ENCODE measurements at places on chromosomes 7 and 10. TPM values are rescaled to one million over a fixed set of nuclear protein-coding genes. Genes with fewer than 3 reads are reported as not detected.
A peak's percentile ranks its signal among the peaks of the same experiment; 100 is the strongest.

- no peak for DNase-seq
Measured at GRCh38 chr7:152912511-152912910, 153.0 kb downstream of the ACTR3B start.

- DNase-seq = no peak
Measured at GRCh38 chr7:105806592-105807447, 69.6 kb downstream of the ATXN7L1 start.

The SYCE1 gene
- total RNA-seq = 1.8 TPM

DNA sequence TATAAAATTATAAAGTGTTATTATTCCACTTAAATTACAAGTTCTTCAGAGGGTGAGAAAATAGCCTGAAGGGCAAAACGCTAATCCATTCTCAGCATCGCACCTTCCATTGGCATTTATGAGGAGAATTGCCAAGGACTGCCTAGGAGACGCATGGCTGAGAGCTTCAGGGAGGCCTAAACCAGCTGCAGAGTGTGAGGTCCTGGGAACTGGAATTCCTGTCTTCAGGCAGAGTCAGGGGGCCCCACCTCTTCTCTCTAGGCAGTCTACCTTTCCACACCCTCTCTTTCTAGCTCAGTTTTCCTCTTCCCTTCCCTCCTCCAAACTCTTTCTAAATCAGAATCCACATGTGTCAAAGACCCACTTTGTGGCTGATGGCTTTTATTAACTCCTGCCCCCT, 35.3 kb downstream of the LRRC72 start:
- no peak for DNase-seq

The SMARCD3 gene
- total RNA-seq = 51.1 TPM

The MSMB gene
- not detected for total RNA-seq

DNA sequence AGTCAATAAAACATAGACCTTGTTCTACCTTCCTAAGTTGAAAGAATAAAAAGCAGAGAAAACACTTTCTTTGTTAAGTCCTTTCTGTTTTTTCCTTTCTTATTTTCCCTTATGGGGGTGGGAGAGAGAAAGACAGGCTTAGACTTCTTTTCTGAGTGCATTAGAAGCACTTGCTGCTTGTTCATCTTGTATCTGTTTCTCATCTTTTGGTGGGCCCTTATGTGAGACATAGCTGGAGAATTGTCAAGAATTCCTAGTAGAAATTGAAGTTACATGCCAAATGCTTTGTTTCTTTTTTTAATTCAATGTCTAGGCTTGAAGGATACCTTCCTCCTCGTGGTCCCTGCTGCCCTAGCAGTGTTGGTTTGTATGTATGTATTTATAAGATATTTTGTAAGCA, 6.7 kb downstream of the EIF4EBP2 start:
- no peak for DNase-seq

The C10orf62 gene
- 1.2 TPM for total RNA-seq

- DNase-seq = no peak
Measured at GRCh38 chr7:134686786-134687185, 40.1 kb downstream of the BPGM start.

DNA sequence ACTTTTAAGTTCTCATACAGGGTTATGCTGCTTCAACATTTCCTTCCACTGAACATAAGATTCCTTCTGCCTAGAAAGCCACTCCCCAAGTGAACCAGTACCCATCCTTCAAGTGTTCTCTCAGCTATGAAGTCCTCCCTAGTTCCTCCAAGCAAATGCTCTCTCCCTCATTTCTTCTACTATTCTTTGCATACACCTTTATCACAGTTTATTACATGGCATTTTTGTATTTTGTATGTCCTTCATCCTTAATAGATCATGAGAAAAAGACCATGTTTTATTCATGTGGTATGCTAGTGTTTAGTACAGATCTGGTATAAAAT, 1.9 kb downstream of the SYPL1 start:
- DNase-seq = no peak

DNA sequence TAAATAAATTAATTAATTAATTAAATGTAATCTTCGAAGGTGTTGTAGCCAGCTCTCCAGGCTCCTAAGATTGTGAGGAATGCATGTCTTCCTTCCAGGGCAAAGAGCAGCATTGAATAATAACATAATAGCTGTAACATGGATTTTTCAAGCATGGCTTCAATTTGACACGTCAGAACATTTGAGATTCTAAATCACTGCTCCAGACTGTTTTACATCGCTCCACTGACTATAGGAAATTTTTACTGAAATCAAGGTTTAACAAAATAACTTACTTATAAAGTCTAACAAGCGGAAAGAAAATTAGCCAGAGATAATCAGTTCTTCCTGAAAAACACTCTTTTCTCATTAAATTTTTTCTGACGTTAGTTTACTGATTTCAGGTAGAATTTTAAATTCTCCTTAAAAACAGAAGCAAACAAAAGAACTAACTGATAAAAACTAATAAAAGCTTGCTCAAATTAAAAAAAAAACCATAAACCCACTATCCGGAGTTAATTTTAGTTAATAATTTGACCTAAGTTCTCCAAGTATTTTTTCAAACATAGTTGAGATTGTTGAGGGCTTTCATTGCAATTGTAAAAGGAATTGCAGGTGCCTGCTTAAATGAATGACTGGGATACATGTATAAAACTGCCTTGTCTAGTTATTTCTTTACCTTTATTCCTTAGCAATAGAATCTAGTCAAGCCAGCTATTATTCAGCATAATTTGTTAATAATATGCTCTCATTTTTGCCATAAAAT, 51.2 kb upstream of the SGCE start:
- no peak for DNase-seq

The CHCHD3 gene
- 36.1 TPM for total RNA-seq

GRCh38 chr7:25753837-25754236, 398.2 kb upstream of the NFE2L3 start:
- DNase-seq = no peak

The CALD1 gene
- 1,038 TPM for total RNA-seq

DNA sequence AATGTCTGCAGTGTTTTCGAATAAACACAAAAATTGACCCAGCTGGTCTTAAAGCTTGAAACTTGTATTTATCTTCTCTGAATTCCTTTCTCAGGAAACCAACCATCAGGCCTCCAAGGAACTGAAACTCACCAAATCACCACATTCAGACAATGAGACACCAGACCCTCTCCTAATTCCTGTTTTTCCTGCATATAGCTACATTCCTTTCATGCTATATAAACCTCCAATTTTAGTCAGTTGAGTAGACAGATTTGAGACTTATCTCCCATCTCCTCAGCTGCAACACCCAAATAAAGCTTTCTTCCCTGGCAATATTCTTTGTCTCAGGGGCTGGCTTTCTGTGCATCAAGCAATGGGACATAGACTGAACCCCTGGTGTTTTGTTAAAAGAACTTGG, 317.0 kb downstream of the CACNA2D1 start:
- DNase-seq = no peak

- DNase-seq = no peak
Measured at GRCh38 chr7:130982160-130982638, 248.2 kb upstream of the KLF14 start.

DNA sequence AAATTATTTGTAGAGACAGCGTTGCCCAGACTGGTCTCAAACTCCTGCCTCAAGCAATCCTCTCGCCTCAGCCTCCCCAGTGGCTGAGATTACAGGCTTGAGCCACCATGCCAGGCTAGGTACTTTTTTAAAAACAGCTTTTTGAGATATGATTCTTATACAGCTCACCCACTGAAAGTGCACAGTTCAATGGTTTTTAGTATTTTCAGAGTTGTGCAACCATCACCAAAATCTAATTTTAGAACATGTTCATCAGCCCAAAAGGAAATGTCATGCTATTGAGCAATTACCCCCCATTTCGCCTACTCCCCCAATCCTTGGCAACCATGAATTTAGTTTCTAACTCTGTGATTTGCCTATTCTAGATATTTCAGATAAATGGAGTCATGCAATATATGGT, 73.7 kb downstream of the EVX1 start:
- DNase-seq = no peak

The AGR3 gene
- total RNA-seq = 22.2 TPM

- peak; percentile 90 for DNase-seq
Measured at GRCh38 chr7:604001-604883, 84.6 kb upstream of the PDGFA start.

DNA sequence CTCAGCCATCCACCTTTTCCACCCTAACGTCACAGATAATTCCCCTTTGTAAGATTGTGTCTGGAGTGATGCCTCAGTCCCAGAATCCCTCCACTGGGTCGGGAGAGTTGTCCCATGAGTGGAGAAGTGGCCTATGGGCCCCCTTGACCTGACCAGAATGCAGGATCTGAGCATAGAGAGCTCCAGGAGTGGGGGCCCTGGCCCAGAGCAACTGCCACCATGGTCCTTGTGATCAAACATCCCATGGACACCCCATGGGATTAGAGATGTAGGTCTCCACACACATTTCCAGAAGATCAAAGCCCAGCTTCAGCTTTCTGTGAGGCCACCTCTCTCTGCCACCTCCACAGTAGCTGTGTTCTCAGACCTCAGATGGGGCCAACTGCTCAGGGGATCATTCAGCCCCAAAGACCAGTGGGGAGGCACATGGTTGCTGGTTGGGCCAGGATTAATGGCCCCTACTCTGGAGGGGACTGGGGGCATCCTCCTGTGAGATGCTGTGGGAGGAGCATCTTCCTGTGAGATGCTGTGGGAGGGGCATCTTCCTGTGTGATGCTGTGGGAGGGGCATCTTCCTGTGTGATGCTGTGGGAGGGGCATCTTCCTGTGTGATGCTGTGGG, 28.5 kb upstream of the DPYSL4 start:
- DNase-seq = no peak

The AKR1C4 gene
- not detected for total RNA-seq

The ECHS1 gene
- total RNA-seq = 27.5 TPM
